Pancreas (tissue), 10 donors: ENCODE measurements at places on chromosomes 4 and X.

DNA sequence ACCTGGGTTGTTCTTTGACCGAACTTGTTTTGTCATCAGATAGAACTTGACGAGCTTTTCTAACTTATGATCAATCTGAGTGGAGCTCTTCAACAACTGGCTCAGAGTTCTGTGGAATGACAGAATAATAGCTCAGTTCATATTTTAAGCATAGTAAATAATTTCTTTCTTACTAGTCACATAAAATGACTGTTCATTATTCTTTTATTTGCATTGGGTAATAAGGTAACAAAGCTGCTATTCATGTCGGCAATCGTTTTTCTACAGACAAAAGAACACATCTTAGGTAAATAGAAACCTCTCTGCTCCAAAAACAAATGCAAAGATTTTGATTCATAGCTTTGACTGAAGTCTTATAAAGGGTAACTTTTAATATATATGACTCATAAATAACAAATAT lies 57.3 kb upstream of the CXCL8 start:
- no peak for DNase-seq

DNA sequence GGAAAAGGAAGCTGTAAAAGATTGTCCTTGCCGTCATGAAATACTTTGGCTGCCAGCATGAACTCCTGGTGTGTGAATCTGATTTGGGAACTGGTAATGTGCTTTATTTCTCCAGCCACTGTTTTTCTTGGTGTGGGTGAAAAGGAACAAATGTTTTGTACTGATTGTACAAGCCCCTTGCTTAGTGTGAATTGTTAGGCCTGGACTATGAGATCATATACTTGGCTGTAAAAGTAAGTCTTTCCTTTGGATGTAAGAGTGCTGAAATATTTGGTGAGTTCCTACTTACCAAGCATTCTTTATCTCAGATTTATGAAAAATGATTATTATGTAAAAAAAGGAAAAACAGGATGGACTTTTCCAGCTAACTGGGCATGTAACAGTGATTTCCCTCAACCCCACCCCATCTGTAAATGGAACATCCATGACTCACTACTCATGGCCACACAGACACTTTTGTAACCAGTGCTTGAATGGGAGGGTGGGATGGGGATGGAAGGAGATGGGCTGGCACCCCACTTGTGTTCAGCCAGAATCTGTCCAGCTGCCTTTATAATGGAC lies 6.3 kb downstream of the FNIP2 start:
- DNase-seq = no peak

GRCh38 chr4:156190615-156191014 lies 236.9 kb upstream of the CTSO start:
- DNase-seq = no peak

DNA sequence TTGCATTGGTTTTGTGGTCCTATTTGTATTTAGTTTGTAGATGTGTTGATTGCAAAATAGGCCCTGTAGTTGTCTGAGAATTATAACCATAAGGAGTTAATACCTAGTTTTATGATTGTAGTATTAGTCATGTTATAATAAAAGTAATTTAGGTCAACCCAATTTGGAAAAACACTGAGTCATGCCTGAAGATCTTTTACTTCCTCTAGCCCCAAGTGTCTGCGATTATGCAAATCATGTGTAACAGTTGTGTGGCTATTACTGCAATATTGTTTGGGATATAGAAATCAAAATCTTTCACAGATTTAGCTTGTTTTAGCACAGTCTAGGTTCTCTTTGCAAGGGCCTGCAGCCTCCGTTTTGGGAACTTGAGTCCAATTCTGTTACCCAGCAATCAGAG lies 12.6 kb downstream of the SRD5A3 start:
- DNase-seq = no peak

GRCh38 chr4:52659001-52659721 lies at the start of gene USP46:
USP46 (minus strand) TSS chr4:52659301; CDS start chr4:52659150, 151 bp downstream.
- DNase-seq = peak; percentile 86

DNA sequence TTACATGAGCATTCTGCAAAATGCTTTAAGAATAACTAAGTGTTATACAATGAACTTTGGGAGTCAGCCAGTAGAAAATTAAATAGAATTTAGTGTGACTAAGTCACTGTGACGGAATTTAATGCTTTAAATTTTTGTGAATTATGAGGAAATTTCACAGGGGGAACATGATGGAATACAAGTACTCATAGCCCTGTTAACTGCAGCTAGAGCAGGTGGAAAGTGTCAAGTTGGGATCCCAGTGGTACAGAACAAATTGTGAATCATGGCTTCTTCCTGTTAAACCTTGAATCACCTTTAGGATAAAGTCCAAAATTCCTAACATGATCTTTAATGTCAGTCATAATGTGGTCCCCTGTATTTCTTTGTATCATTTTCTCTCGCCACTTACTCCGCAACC lies 212.2 kb upstream of the CENPE start:
- DNase-seq = no peak

- no peak for DNase-seq
Measured at GRCh38 chrX:39990388-39990787, 107.4 kb downstream of the BCOR start.

- no peak for DNase-seq
Measured at GRCh38 chrX:107599450-107599861, 28.9 kb upstream of the PRPS1 start.

GRCh38 chr4:8216443-8217245 lies 17.6 kb downstream of the SH3TC1 start:
- peak; percentile 76 for DNase-seq

GRCh38 chr4:169510617-169511016 lies 101.8 kb downstream of the NEK1 start:
- DNase-seq = no peak

GRCh38 chrX:17020356-17020755 lies 73.9 kb downstream of the REPS2 start:
- DNase-seq = no peak

DNA sequence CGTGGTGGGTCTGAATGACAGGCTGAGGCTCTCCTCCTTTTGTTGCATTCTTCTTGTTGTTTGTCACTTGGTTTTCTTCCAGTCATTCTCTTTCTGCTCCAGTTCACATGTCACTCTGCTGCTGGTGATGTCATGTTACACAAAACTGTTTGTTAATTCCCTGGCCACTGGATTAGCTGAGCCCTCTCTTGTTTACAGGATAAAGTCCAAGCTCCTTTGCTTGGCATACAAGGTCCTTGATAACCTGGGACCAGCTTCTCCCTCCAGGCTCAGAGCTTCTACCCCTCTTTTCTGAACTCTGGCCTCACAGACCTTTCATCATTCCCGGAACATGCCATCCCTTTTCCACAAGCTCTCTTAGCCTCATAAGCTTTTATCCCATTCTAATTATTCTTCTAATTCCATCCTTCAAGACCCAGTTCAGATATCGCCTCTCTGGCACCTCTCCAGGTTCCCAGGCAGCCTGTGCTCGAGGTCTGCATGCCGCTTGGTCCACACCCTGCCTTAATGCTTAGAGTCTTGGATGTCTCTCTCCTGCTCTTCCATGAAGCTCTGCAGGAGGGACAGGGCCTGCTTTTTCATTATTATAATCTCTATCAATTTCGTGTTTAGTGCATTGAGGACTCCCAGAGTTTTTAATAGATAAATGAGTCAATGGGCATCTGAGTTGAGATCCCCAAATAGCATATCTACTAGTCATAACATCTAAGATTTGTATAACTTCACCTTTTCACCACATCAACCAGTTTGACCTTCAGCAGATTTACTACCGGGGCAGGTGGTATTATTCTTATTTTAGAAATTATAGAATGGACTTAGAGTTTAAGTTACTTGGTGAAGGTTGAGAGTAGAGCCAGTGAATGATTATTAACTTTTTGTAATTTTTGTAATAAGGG lies 98.7 kb downstream of the TMEM131L start:
- DNase-seq = peak; percentile 65

DNA sequence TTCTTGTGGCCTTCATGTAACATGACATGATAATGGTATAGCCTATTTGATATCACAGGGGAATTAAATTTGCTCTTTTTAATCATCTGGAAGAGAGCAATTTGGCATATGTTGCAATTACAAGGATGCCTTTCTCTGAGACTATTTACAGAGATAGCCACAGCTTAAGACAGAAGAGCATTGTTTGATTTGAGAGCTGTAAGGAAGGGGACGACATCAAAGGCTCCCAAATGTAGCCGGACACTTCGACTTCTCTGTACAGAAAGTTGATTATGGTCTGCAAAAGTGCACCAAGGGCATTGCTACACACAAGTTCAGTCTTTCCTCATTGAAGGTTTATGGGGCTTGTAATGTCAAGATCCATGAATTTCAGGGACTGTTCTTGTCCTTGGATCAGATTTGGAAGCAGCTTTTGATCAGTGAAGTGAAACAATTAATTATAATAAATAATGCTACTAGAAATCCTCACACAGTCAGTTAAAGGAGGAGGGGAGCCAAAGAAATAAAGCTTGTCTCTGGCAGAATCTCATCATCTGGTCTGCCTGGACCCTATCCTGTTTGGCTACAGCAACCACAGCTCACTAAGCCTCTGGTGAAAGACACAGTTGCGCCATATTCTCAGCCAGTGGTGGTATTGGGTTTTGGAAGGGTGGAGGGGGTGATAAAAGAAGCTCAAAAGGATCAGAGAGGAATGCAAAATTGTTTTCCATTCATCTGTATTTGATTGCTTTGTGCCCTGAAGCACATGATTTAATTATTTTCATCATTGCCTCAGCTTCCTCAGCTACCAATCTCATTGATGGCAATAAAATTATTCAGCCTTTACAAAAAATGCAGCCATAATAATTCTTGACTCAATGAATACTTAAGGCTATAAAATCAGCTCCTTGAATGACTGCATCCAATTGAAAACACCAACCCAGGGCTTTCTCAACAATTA lies 654.3 kb upstream of the LCORL start:
- DNase-seq = no peak
